ENCODE measurements at places on chromosomes 11 and 22.

DNA sequence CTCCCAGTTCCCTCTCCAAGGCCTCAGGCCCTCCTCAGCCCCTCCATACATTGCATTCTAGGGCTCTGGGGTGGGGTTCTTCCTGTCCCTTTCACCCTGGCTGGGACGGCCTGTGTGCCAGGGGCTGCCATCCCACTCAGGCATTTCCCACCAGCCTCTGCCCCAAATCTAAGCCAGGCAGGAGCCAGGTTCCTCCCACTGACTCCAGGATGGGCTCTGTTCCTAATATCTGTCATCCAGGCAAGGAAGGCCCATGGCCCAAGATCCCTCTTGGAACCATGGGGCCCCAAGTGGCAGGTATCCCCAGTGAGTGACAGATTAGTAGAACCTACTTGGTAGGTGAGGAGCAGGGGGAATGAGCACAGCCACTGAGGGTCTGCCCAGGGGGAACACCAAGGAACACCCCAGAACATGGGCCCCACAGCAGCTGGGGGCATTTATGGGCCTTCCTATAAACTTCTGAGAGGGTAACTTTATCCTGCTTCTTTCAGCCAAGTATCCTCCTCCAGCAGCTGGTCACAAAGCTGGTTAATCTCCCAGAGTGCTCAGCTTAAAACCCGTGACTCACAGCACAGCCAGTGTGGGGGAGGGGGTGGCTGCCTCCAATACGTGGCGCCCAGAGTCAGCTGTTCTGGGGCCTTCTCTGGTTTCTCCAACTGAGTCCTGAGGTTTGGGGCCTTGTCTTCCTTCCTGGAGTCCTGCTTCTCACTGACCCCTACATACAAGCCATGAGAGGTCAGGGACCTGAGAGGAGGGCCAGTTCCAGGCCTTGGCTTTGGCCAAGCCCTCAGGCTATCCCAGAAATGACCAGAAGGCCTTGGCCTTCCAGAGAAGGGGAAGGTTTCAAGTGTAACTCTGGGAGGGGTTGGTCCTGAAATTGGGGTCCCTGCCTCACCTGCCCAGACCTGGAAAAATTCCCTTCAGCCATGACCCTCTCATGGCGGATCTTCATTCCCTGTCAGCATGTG lies 19.9 kb upstream of the MYOD1 start:
- DNase-seq = no peak

DNA sequence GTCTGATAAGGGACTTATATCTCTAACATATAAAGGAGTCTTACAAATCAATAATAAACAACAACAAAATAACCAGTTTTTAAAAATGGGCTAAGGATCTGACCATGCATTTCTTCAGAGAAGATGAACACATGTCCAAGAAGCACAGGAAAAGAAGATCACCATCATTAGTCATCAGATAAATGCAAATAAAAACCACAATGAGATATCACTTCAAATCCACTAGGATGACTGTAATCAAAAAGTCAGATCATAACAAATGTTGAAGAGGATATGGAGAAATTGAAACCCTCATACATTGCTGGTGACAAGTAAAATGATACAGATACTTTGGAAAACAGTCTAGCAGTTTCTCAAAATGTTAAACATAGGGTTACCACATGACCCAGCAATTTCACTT lies 61.2 kb upstream of the MYOD1 start:
- no peak for DNase-seq

- no peak for DNase-seq
Measured at GRCh38 chr11:60994541-60995080, 23.1 kb downstream of the CD6 start.

- DNase-seq = no peak
Measured at GRCh38 chr22:43953988-43954785, 1.1 kb upstream of the SAMM50 start.

GRCh38 chr11:81895258-81895657 lies 838.4 kb downstream of the FAM181B start:
- DNase-seq = no peak

DNA sequence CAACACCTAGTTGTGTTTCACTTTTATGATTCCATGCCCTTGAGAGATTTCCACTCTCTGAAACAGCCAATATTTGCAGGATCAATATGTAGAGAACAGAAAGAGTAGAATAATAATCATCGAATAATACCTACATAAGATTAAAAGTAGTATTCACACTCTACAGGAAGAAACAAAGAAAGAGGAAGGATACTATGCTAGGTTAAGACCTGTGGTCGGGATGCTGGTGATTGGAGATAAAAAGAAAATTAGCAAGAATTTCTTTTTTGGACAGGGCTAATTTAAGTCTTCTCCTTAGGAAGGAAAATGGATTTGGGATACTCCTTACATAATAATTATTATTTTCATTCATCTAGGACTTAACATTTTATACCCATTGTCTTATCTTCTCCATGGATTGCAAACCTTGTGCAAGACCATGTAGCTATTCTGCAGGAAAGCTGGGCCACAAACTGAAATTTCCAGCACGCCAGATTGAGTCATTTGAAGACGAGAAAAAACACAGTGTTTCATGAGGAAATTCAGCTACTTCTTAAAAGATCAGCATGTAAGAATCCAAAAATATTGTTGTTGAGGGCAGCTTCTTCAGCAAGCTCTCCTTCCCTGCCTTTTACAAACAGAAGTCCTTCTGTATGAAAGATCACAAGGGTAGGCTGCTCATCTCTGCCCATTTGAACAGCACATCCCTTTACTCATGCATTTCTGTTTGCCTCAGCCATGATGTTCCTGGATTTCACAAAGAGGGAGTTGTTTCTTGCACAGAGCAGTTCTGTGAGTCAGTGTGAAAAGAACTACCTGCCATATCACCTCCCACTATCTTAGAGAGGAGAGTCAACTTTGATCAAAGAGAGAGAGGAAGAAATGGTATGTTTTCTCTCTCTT lies 90.7 kb downstream of the FAM76B start:
- no peak for DNase-seq

DNA sequence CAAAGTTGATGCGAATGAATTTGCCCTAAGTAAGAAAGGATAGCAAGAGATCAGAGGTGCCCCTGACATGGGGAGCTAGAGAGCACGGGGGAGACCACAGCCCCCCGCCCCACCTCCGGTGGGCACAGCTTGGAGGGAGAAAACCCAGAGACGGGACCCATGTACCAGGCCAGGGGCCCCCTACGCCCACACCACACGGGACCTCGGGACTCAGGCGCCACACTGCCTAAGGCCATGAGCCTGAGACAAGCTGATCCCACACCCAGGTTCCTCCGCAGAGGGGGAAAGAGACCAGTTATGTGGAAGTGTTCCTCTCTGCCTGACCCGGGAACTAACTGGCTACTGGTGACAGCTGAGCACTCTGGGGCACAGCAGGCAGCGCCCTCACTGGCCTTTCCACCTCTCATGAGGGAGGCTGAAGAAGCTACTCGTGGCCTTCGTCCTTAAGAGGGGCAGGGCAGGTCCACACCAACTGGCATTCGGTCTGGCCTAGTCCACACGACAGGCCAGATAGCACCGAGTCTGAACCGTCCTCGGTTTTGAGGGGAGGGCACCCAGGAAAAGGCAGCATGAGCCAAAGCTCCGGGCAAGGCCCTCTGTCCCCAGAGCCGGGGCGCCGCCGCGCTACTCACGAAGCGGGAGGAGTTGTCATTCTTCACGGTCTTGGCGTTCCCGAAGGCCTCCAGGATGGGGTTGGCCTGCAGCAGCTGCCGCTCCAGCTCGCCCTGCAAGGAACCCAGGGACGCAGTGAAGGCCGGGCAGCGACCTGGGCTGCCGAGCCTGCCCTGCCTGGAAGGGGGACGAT lies 65.8 kb downstream of the MYH9 start:
- no peak for DNase-seq

DNA sequence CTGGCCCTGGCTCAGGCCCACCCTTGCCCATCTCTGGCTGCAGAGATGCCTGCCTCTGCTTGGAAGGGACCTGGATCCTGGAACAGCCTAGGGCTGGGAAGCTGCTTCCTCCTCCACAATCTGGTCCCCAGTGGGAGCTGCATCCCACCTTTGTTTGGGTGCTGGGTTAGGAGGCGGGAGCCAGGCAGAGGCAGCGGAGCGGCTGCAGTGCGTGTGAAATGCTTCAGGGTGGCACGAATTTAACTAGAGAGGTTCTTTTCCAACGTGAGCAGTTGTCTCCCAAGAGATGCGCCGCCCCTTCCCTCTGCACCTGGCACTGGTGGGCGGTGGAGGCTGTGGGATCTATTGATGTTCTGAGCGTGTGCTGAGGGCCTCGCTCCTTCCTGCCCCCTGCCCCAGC lies 31.6 kb downstream of the BRSK2 start:
- DNase-seq = no peak

GRCh38 chr11:10764412-10764811 lies 13.4 kb downstream of the CTR9 start:
- DNase-seq = no peak

GRCh38 chr11:66854231-66854661 lies 2.6 kb upstream of the LRFN4 start:
- no peak for DNase-seq

DNA sequence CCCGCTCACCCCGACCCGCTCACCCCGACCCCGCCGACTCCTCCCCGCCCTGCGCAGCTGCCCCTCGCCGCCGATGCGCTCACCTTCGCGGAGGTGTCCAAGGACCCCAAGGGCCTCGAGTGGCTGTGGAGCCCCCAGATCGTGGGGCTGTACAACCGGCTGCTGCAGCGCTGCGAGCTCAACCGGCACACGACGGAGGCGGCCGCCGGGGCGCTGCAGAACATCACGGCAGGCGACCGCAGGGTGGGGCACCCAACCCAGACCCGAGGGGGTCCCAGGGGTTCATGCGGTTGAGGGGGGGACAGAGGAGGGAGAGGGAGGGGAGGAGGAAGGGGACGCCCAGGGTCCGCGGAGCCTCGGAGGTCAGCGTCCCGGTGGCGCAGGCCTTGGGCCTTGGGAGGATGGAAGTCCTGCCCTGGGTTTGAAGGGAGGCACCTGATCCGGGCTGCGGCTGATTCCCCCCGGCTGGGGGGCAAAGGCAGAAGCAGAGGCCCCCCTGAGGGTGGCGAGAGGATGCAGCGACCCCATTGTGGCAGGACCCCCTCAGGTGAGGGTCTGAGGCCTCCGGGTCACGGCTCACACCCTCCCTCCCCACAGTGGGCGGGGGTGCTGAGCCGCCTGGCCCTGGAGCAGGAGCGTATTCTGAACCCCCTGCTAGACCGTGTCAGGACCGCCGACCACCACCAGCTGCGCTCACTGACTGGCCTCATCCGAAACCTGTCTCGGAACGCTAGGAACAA lies 9.2 kb downstream of the PKP3 start:
- no peak for DNase-seq

- no peak for DNase-seq
Measured at GRCh38 chr22:26970809-26971394, 313.5 kb downstream of the MIAT start.

DNA sequence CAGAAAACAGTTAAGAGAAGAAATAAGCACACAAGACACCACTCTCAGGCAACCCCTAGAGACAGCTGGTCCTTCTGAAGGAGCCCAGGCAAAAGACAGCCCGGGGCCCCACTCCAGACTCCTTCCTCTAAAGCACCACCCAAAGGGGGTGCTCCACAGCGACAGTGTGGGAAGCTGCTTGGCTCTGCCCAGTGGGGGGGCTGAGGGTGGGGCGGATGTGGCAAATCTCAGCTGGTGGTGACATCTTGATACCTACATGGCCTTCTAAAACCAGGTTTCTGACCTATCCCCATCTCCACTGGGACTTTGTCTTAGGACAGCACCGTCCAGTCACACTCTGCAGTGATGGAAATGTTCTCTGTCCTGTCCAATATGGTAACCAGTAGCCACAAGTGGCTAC lies 10.2 kb upstream of the APOA1 start:
- no peak for DNase-seq

GRCh38 chr11:115364896-115365295 lies 139.3 kb downstream of the CADM1 start:
- DNase-seq = no peak

DNA sequence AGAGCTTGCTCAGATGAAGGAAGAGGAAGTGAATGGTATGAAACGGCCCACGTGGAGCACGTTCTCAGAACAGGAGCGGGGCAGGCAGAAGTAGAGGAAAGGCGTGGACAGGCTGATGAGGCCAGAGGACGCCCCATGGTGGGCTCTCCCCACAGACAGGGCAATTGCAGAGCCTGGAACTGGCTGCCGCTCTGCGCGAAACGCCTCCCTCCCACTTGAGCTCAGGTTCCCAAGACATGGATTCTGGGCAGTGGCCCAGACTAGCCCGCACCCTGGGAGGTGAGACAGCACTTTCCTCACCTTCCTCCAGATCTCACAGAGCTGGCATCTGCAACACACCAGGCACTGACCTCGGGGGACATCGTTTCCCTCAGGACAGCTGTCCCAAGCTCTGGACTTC lies 117.6 kb downstream of the PHF21B start:
- DNase-seq = no peak

DNA sequence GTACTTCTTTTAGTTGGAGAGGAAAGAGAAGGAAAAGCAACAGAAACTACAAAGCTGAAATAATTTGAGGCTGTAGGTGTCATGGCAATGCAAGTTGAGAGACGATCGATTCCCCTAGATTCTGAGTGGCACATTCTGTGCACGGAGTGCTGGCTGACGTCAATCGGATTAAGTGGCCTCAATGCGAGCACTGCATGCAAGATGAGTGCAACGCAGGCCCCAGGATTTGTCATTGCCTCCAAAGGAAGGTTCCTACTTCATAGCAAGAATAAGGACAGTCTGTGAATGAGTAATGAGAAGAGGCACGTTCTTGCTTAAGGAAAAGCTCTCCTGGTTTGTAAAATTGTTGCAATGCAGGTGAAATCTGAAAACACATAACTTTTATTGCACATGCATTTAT lies 892.4 kb downstream of the KCNA4 start:
- DNase-seq = no peak

- no peak for DNase-seq
Measured at GRCh38 chr22:27603111-27603799, 198.3 kb downstream of the MN1 start.

DNA sequence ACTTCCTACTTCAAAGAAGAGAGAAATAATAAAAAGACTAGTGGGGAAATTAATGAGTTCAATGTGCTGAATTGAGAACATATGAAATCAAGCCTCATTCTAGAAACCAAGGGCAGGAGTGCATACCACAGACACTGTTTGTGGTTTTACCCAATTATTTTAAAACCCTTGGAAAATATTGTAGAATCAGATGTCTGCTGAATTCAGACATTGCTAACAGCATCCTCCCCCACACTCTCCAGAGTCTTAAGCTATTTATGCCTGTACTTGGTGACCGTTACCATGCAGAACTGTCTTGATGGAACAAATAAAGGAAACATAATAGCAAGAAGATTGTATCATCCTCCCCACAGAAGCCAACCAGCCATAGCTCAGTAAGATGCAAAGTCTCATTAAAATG lies 850.1 kb downstream of the NTM start:
- no peak for DNase-seq

DNA sequence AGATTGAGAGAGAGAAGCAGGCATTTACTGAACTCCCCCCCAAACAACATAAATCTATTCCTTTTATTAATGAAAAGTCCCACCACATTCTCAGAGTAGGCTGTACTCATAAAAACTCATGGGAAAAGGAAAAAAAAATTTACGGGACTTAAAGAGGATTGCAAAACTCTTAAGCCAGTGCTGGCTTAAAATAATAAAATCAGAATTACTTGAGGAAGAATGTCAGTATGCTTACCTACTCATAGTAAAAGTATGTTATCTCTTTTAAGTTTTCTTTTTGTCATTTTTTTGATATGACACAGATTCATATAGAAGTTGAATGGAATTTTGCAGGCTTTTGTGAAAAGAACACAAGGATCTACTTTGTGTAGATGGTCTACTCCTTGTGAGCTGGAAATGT lies 126.3 kb downstream of the LUZP2 start:
- no peak for DNase-seq

GRCh38 chr11:13262096-13262495 lies 15.5 kb upstream of the BMAL1 start:
- DNase-seq = no peak

- DNase-seq = no peak
Measured at GRCh38 chr11:112534208-112534607, 273.5 kb upstream of the PLET1 start.

Data from mesothelial cell of epicardium (in vitro differentiated cells).